ENCODE measurements at places on chromosomes 1 and 21.

- no peak for DNase-seq
Observed at GRCh38 chr1:226730836-226731235, 8.2 kb downstream of the ITPKB start.

GRCh38 chr21:33101300-33101911, 31.5 kb downstream of the OLIG1 start:
- DNase-seq, result peak; percentile 56

DNA sequence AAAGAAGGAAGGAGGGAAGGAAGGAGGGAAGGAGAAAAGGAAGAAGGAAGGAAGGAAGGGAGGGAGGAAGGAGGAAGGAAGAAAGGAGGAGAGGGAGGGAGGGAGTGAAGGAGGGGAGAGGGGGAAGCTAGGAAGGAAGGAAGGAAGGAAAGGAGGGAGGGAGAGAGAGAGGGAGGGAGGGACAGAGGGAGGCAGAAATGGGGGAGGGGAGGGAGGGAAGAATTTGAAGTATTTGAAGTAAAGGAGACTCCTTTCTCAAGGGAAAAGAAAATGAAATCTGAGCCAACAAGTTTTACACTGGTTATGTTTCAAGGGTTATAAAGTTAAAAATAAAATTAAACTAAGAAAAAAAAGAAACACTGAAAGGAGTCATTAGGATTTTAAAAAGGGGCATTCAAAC, 431.4 kb downstream of the BRINP3 start:
- no peak for DNase-seq

DNA sequence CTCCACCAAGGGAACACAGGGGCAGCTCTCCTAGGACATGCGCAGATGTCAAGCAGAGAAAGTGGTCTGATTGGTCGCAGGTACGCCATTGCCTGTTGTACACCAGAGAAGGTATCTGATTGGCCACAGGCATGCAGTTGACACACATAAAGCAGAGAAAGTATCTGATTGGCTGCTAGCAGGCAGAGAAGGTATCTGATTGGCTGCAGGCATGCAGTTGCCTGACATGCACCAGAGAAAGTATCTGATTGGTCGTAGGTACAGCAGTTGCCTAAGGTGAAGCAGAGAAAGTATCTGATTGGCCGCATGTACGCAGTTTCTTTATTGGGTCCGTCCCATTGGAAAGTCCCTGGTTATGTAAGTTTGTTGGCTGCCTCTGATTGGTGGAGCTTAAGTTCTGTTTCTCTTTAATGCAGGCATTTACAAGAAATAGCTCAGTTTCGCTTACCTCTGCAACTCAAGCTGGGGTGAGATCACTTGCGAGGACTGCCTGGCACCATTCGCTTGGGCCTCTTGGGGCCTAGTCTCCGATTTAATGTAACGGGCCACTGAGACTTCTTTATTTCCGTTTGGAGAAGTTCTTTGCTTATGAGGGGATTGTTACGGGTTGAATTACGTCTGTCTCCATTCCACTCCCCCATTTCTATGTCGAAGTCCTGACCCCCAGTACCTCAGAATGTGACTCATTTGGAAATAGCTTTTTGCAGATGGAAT, 74.2 kb downstream of the SIK1 start:
- DNase-seq, result no peak

DNA sequence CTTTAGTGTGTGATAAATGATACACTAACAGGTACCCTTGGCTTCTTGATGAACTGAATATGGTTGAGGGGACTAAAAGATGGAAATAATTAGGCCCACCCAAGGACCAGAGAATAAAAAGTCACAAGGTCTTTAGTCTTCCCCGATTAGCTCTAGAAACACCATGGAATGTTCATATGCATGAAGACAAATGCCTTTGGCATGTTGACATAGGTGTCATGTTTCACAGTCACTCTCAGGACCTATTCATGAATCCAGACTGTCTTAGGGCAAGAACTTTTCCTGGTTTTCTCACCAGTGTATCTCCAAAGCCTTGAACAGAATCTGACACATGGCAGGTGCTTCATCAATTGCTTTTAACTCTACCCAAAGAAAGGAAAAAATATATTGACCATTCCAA, 412.8 kb downstream of the AJAP1 start:
- no peak for DNase-seq

- no peak for DNase-seq
Observed at GRCh38 chr1:78113156-78113916, 67.6 kb downstream of the GIPC2 start.

DNA sequence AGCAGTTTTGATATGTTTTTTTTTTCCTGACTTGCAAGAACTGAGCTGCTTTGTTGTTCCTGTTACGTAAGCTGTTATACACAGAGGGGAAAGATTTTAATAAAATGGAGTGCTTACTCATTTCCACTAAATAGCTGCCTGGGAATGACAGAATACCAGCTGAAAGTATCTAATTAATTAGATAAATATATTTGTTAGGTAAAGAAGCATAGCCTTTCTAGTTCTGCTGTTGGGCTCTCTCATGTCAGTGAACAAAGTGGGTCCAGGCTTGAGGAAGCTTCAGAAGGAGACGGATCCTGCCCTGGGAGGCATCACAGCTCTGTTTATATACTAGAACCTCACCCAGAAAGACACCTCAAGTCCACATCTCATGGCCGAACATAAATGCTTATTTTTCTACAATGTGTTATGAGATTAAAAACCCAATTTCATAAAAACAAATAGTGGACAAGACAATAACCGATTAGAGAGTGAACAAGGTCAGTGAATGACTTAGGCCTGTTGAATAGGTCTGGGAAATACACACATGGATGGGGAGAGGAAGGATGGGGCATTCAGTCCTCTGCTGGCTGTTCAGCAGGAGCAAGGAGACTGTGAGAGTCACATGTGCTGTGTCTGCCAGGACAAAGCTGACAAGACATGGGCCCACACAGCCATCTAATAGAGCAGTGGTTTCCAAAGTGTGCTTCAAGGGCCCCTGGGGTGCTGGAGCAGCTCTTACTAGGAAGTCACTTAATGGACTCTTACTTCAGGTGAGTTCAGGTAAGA, 20.6 kb downstream of the TRAF5 start:
- DNase-seq, result no peak

GRCh38 chr21:41815652-41816582, 49.1 kb upstream of the RIPK4 start:
- no peak for DNase-seq

DNA sequence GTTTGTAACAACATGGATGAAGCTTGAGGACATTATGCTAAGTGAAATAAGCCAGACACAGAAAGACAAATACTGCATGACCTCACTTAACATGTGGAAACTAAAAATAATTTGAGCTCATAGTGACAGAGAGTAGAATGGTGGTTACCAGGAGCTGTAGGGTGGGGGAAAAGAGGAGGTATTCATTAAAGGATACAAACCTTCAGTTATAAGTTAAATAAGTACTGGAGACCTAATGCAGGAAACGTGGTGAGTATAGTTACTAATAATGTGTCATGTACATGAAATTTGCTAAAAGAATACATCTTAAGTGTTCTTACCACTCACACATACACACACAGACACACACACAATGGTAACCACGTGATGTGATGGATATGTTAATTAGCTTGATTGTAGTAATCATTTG, 86.7 kb downstream of the NGF start:
- no peak for DNase-seq

DNA sequence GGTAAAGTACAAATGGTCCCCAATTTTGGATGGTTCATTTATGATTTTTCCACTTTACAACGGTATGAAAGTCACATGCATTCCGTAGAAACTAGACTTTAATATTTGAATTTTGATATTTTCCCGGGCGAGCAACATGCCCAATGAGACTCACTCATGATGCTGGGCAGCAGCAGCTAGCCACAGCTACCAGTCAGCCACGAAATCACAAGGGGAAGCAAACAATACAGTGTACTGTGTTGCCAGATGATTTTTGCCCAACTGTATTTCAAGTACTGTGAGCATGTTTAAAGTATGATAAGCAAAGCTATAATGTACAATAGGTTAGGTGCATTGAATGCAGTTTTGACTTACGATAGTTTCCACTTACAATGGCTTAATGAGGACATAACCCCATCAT, 266.8 kb downstream of the VAV3 start:
- no peak for DNase-seq

GRCh38 chr1:85054664-85055063, 6.4 kb upstream of the MCOLN3 start:
- DNase-seq, result no peak

DNA sequence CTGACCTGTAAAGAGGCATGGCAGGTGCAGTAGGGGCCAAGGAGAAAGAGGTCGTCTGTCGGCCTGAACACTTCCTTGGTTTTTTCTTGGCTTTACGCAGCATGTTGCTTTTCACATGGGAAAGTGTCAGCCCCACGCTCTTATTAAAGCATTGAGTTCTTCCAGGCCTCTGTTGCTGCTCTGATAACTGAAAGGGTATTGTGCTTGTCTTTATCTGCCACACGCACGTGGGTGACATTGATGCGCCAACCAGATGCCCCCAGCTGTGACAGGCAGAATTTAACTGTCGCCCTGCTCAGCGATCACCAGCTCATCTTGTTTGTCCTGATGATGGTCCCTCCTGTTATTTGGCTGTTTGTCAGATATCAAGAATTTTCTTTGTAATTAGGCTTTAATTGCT, 76.5 kb downstream of the GALNT2 start:
- peak; percentile 98 for DNase-seq

- DNase-seq, result no peak
Observed at GRCh38 chr1:35932158-35932636, 1.3 kb downstream of the AGO3 start.

DNA sequence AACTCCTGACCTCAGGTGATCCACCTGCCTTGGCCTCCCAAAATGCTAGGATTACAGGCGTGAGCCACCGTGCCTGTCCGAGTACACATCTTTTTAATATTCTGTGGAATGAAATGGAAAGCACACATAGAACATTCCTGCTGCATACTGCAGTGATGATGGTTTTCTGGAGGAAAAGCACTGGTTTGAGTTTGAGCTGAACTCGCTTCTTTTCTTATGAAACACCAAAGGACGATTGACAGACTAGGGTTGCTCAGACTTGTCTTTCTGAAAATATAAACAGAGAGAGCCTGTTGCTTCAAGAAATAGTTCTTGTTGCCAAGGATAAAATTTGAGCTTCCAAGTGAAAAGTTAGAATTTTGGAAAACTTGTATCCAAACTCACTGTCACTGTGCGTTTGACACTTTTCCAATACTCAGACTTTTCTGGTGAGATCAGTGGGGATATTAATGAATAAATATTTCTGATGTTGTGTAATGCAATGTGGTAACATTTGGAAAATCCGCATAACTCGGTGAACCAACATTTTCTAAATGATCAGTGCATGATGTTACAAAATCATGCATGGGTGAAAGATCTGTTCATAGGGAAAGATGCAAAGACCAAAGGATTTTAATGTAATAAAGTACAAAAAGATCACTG, 15.0 kb upstream of the ERMAP start:
- no peak for DNase-seq

- no peak for DNase-seq
Observed at GRCh38 chr1:44501047-44501890, 96.2 kb downstream of the RNF220 start.

DNA sequence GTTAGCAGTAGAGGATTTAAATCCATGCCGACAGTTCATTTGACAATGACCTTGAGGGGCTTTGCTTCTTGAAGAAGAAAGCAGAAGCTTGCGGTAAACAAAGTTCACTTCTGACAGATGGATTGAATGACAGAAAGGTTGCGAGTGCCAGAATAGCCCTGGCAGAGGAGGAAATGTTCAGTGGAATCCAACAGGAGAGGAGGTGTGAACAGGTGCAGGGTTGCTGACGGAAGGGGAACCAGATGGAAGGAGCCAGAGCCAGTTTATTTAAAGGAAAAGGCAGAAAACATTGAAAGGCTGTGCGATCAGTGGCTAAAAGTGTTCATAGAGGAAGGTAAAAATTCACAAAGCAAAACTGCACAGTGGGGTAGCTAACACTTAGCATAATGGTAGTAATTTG, 141.0 kb downstream of the SDCCAG8 start:
- no peak for DNase-seq

GRCh38 chr21:30502041-30502440, at the start of gene KRTAP19-5:
Gene KRTAP19-5 (minus strand): TSS chr21:30502141. CDS start chr21:30502090, 51 bp downstream.
- DNase-seq, result no peak

DNA sequence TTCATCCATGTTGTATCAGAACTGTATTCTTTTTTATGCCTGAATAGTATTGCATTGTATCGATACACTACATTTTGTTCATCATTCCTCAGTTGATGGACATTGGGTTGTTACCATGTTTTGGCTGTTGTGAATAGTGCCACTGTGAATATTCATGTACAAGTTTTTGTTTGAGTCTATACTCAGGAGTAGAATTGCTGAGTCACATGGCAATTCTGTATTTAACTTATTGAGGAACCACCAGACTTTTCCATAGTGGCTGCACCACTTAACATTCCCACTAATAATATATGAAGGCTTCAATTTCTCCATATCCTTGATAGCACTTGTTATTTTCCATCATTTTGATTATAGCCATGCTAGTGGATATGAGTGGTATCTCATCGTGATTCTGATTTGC, 56.2 kb downstream of the ALG6 start:
- no peak for DNase-seq

DNA sequence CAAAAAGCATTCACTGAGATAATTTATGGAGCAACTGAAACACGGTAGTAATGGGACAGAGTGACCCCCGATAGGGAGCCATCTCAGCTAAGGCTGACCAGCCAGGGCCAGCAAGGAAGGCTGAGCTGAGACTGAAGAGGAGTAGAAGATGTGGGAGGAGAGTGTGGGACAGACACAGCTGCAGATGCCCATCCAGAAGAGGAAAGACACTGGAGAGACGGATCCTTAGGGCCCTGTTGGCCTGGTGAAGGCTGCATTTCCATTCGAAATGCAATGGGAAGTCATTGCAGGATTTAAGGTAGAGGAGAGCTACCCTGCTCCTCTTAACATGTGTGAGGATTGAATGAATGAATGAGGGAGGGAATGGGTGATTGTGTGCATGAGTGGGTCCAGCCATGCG, 44.0 kb upstream of the LRP8 start:
- no peak for DNase-seq

GRCh38 chr1:81366173-81366572, 434.6 kb upstream of the ADGRL2 start:
- DNase-seq, result no peak
